ENCODE measurements at places on chromosomes 16 and 17.

GRCh38 chr17:30905742-30906100 lies 317 bp downstream of the TEFM start:
- DNase-seq, result no peak

- no peak for DNase-seq
Observed at GRCh38 chr17:39794249-39794970, 56.7 kb downstream of the GRB7 start.

DNA sequence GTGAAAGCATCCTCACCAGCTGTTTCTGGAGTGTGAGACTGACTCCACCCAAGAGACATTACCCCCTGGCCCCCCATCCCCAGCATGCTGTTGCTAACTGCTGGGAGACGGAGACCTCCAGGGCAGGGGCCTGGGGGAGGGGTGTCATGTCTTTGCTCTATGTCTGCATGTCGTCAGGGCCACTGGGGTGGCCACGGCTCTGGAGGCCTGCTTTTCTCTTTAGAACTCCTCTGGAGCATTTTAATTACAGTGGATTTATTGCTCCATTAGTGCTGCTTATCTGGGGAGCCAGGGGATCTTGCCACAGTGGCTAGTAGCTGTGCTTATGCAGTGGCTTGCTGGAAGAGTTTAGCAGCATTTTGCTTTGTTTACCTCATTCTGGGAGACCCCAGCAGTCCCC lies 32.3 kb downstream of the CLEC16A start:
- DNase-seq, result no peak

- DNase-seq, result peak; percentile 81
Observed at GRCh38 chr16:19396555-19397011, 21.1 kb upstream of the TMC5 start.

DNA sequence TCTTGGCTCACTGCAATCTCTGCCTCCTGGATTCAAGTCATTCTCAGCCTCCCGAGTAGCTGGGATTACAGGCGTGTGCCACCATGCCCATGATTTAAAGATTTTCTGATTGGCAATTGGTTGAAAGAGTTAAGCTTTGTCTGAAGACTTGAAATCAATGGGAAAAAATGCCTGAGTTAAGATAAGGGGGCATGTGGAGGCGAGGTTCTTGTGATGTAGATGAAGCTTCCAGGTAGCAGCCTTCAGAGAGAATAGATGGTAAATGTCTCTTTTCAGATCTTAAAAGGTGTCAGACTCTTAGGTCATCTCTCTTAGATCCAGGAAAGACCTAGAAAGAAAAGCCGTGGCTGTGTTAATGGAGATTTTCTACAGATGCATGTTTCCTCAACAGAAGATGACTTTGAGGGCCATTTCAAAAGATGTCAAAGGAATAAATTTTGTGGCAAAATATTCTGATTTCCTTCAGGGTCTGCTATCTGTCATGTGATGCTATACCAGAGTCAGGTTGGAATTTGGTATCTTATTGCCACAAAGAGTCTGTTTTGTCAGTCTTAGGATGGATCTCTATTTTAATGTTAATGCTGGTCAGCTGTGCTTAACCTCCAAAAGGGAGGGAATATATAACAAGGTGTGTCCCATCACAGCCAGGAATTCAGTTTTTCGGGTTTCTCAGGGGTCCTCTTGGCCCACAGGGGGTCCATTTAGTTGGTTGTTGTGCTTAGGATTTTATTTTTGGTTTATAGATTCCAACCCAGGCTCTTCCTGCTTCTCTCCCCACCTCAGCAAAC lies 58.3 kb upstream of the AKTIP start:
- DNase-seq, result no peak

DNA sequence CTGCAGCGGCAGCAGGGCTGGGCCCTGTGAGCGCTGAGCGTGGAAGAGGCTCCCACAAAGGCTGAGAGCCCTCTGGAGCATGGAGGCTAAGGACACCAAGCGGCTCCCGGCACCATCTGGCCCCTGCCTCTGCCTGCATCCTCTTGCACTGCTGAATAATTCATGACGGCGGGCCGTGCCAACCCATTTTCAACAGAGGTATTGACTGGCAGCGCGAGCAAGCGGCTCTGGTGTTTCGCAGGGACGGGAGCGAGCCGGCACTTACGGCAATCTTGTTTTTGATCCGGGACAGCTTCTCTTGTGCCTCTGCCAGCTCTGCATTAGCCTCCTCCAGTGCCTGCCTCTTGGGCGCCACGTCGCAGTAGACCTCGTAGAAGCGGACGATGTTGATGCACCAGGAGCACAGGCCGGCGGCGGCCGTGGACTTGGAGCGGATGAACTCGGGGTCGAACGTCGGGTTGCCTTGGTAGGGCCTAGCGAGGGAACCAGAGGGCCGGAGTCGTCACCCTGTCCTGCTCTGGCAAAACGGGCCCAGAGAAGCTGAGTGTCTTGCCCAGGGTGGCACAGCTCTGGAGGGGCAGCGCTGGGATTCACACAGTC lies 80.4 kb downstream of the PGS1 start:
- DNase-seq, result no peak

DNA sequence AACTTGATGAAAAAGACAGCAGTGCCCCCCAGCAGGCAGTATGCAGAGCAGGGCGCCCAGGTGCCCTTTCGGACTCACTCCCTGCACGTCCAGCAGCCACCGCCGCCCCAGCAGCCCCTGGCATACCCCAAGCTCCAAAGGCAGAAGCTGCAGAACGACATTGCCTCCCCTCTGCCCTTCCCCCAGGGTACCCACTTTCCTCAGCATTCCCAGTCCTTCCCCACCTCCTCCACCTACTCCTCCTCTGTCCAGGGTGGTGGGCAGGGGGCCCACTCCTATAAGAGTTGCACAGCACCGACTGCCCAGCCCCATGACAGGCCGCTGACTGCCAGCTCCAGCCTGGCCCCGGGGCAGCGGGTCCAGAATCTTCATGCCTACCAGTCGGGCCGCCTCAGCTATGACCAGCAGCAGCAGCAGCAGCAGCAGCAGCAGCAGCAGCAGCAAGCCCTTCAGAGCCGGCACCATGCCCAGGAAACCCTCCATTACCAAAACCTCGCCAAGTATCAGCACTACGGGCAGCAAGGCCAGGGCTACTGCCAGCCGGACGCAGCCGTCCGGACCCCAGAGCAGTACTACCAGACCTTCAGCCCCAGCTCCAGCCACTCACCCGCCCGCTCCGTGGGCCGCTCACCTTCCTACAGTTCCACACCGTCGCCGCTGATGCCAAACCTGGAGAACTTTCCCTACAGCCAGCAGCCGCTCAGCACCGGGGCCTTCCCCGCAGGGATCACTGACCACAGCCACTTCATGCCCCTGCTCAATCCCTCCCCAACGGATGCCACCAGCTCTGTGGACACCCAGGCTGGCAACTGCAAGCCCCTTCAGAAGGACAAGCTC lies 43.2 kb downstream of the SREBF1 start:
- DNase-seq, result no peak

DNA sequence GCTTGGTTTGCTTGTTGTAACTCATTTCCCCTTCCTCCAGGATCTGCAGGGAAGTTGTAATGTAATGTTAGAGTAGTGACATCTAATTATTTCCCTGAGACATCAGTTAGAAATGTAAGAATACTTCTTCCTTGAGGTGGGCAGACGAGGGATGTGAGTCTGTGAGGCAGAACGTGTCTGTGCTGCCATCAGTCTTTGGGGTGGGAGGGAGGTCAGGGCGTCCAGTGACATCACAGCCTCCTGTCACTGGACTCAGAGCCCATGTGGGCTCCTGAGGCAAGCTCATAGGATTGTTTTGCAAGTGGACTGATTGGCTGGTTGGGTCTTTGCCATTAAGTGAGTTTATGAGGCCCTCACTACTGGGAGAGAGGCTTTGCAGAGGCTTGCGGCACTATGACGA lies 188.8 kb downstream of the CCDC182 start:
- no peak for DNase-seq

DNA sequence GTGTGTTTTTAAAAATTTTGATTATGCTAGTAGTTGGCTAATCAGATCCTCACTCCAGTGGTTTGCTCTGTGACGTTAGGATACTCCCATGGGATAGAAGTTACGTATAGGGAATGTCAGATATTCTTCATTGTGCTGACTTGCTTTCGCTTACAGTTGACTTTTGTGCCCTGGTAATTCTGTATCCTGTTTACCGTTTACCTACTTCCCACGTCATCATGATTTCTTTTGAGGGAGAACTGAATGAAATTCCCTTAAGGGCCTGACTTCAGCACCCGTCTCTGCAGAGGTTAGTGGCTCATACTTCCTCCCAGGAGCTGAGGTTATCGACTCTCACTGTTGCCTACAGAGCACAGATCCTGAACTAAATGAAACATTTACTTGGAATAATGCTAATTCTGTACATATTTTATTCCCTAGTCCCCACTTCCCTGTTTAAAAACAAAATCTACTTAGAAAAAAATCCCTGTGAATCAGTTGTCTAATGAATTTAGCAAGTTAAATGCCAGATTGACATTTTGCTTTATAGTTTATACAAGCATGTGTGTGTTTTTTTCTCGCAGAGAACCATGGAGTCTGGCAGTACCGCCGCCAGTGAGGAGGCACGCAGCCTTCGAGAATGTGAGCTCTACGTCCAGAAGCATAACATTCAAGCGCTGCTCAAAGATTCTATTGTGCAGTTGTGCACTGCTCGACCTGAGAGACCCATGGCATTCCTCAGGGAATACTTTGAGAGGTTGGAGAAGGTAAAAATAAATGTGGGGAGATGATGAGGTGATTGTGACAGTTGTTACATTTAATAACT lies 2.8 kb downstream of the PRKAR1A start:
- DNase-seq, result no peak

GRCh38 chr16:35523991-35524390 lies 2064.6 kb downstream of the TP53TG3F start:
- DNase-seq, result no peak

DNA sequence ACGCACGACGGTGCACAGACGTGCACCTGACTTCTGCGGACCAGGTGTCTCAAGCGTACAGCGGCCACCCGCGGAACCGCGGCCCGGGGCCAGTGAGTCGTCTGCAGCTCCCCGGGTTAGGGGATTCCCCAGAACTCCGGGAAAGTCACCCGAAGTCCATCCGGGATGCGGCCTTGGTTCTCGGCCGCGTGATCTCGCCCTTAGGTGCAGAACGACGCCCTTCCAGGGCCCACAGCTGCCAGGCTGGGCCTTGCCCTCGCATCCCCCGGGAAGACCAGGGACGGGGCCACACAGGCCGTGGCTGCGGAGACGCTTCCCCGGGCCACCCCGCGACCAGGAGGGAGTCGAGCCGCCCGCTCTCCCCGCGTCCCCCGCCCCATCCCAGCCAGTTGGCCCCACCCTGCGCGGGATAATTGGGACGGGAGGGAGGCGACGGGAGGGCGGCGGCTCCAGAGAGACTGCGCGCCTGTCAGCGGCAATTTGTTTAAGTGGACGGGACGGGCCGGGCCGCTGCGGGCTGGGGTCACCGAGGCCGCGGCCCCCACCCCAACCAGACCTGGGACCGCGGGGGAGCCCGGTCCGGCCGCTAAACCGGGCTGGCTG lies 3.6 kb upstream of the TBX2 start:
- DNase-seq, result no peak

- DNase-seq, result no peak
Observed at GRCh38 chr17:19762515-19762961, 14.4 kb upstream of the ALDH3A1 start.

DNA sequence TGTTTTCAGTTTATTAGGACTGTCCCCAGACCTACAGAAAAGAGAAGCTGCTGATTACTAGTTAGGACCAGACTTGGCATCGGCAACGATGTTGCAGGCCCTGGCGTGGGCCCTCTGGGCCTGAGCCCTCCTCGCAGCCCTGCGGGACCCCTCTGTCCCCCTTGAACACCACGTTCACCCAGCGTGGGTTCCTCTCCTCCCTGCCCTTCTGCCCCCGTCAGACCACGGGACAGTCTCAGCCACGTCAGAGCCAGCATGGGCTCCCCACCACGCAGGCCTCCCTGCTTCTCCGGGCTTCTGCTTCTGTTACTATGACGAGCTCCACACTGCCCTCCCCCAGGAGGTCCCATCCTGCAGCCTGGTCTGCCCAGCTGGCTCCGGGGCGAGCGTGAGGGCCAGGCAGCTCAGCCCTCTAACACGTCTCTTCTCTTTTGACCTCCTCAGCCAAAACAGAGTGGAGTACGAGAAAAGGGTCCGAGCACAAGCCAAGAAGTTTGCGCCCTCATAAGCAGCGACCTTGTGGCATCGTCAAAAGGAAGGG lies 9.1 kb upstream of the BAIAP3 start:
- DNase-seq, result no peak

GRCh38 chr16:4327386-4328045 lies 11.6 kb downstream of the GLIS2 start:
- DNase-seq, result no peak

GRCh38 chr16:31700200-31700529 lies 172.5 kb downstream of the AHSP start:
- DNase-seq, result peak; percentile 85

- no peak for DNase-seq
Observed at GRCh38 chr17:27544350-27545131, 86.4 kb upstream of the LGALS9 start.

DNA sequence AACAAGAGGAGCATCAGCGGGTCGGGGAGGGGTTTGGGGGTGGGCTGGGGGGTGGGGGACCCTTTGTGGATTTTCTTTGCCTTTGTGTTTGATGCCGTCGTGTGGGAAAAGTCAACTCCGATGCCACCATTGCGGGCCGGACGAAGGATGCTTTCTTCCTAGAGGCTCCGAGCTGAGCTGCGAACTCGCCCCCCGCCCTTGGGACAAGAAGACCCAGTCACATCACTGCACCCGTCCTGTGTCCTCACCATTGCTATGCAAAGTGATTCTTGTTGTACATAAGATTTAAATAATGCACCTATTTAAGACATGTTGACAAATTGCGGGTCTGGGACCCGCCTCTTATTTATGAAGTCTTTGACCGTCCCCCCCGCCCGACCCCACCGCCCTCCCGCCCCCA lies 69.0 kb upstream of the PLCG2 start:
- DNase-seq, result no peak

- no peak for DNase-seq
Observed at GRCh38 chr17:260031-260791, 78.8 kb upstream of the DOC2B start.

GRCh38 chr17:6696906-6697305 lies 16.3 kb downstream of the SLC13A5 start:
- no peak for DNase-seq

DNA sequence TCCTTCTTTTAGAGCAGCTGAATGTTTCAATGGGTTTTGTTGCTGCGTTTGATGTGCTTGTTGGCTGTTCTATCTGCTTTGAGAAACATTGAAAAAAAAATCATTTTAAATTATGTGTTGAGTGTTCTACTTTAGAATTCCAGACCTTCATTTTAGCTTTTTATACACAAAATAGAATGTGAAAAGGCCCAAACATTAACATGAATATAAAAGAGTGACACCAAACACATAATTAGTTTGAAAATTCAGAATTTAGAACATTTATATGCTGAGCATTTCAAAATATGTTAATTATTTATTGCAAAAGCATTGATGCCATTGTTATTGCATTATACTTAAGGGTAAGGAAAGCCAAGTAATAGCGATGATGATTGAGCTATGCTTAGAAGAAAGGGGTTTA lies 2.9 kb downstream of the NFAT5 start:
- no peak for DNase-seq

DNA sequence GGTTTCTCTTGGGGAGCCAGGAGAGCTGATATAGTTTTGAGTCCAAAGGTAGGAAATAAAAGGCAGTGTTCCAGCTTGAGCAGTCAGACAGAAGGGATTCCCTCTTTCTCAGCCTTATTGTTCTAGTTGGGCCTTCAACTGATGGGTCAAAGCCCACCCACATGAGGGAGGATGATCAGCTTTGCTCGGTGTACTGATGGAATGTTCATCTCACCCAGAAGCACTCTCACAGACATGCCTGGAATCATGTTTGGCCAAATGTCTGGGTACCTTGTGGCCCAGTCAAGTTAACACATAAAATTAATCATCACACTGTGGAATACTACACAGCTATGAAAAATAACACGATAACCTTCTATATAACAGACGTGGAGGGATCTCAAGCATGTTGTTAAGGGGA lies 23.1 kb upstream of the KCNG4 start:
- DNase-seq, result no peak

All from NCI-H774 (cell line).